ENCODE measurements at places on chromosomes 5 and 9. TPM values are rescaled to one million over a fixed set of nuclear protein-coding genes. Genes with fewer than 3 reads are reported as not detected.

ANKRD33B gene
- 2.0 TPM for polyA plus RNA-seq

CENPH gene
- 21.6 TPM for polyA plus RNA-seq

GRCh38 chr9:89314955-89315354, 3.3 kb upstream of the SECISBP2 start:
- no peak for DNase-seq

GRCh38 chr5:52805615-52806014, 17.9 kb downstream of the ITGA1 start:
- no peak for DNase-seq

- DNase-seq, result no peak
Measured at GRCh38 chr9:8338767-8339510, 539.4 kb upstream of the DMAC1 start.

SPINK13 gene
- polyA plus RNA-seq, result 0.49 TPM

All from renal cortex interstitium (tissue), 15 donors.